CD4-positive, alpha-beta T cell treated with Interleukin-10 for 1 hour (primary cell): ENCODE measurements at places on chromosomes 5 and 9.

DNA sequence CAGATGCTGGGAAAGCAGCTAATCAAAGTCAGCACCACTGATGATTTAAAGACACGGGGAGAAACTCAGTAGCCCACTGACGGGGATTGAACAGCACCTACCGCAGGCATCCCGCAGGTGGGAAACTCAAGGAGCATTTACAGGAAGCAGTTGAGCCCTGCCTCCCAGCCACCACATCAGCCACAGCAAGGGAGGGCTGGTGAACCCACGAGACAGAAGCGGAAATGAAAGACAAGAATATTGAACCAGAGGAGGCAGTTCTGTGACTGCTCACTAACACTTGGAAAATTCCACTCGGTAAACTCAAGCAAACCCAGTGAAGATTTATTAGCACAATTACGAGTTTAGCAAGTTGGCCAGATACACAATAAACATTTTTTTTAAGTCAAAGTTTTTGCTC lies 10.6 kb upstream of the FAM163B start:
- peak; percentile 67 for DNase-seq

- no peak for DNase-seq
Measured at GRCh38 chr5:133939668-133940067, 28.8 kb downstream of the C5orf15 start.

GRCh38 chr5:57054671-57055070 lies 102.7 kb upstream of the MIER3 start:
- no peak for DNase-seq

DNA sequence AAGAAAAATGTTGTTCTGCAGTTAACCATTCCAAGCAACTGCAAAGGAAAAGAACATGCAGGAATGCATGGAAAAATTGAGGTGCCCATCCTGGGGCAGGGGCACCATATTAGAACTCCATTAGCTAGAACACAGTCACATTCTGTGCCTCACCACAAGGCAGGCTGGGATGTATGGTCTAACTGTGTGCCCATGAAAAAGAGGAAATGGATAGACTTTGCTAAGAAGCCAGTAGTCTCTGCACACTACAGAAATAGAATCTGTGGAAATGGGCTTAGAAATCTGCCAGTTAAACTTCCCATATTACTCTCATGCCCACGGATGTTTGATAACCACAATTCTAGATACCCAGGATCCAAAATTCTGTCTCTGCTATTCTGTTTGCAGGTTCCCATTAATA lies 423.8 kb upstream of the SMARCA2 start:
- DNase-seq = no peak

GRCh38 chr5:5645891-5646290 lies 223.4 kb downstream of the ICE1 start:
- DNase-seq = no peak

- no peak for DNase-seq
Measured at GRCh38 chr5:67289763-67290521, 93.3 kb upstream of the CD180 start.

- DNase-seq = no peak
Measured at GRCh38 chr5:132207778-132208177, 19.9 kb downstream of the P4HA2 start.

- no peak for DNase-seq
Measured at GRCh38 chr9:100730086-100730485, 152.2 kb downstream of the CAVIN4 start.
